ENCODE measurements at places on chromosomes 16 and 17.

DNA sequence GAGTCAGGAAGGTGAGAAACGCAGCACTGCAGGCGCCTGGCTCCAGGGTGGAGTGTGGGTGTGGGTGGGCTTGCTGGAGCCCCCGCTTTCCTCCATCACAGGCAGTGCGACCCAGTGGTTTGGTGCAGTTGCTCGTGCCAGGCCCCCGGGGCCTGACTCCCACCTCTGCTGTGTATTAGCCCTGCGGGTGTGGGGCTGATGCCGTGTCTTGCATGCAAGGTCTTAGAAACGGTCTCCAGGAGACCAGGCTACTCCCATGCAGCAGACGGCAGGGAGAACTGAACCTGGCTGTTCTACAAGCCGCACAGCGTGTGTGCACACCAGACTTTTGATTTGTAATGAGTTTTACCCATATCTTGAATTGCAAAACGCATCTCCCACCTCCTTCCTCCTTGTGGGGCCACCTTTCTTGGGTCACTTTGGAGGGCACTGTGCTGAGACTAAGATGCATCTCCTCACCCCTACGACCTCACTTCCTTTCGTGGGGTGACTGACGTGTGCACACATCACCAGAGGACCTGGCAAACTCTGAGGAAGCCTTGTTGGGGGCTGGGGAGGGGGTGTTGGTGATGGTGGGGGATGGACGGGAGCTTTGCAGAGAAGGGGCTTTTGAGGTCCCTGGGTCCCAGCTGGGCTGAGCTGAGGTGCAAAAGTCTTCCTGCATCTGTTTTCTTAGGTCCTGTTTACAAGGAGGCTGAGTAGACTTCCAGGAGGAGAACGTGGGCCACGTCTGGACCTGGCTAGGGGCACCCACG is 101.8 kb upstream of the TNRC6C start:
- DNase-seq: no peak

- no peak for DNase-seq
These were observed 2.1 kb downstream of the ZNF764 start for GRCh38 chr16:30556125-30556473.

DNA sequence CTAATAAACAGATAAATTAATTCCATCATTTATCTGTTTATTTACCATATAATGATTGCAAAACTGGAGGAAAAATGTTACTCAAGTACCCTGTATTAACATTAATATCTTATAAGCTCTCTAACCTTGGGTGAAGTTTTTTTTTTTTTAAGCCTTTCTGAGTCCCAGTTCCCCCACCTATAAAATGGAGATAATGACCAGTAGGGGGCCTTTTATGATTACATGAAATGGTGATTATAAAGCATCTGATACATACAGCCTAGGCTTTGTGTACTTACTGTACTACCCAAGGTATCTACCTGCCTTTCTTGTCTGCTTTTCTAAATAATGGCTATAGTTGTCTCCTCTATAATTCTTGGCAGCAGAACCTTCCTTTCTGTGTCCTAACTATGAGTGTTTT is 22.6 kb downstream of the LRRC36 start:
- no peak for DNase-seq

GRCh38 chr16:85529489-85530369 is 83.4 kb upstream of the GSE1 start:
- no peak for DNase-seq

GRCh38 chr16:66886321-66886720 is 6.0 kb downstream of the PDP2 start:
- no peak for DNase-seq

DNA sequence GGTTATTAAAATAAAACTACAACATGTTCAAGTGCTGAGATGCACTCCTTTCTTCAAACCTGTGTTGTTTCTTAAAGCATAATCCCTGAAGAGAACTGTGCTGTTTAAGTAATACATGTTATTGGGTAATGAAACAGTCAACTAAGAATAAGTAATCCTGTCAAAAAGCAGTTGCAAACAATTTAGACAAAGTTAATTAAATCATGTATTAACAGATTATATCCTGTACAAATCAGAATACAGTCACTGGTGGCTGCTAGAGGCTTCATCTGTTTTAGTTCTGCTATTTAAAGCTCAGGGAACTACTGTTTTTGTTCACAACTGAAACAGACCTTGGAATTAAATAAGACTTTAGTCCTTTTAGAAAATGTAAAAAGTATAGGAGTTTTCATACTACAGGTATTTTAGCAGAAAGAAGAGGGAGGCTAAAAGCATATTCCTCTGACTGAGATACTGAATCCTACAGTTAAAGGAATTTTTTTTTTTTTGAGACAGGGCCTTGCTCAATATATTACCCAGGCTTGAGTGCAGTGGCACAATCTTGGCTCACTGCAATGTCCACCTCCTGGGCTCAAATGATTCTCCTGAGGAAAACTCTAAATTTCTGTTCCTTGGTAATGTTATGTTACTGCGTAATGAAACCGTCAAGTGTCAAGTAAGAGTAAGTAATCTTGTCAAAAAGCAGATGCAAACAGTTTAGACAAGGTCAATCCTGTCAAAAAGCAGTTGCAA is 27.3 kb upstream of the ITGA2B start:
- DNase-seq: no peak

DNA sequence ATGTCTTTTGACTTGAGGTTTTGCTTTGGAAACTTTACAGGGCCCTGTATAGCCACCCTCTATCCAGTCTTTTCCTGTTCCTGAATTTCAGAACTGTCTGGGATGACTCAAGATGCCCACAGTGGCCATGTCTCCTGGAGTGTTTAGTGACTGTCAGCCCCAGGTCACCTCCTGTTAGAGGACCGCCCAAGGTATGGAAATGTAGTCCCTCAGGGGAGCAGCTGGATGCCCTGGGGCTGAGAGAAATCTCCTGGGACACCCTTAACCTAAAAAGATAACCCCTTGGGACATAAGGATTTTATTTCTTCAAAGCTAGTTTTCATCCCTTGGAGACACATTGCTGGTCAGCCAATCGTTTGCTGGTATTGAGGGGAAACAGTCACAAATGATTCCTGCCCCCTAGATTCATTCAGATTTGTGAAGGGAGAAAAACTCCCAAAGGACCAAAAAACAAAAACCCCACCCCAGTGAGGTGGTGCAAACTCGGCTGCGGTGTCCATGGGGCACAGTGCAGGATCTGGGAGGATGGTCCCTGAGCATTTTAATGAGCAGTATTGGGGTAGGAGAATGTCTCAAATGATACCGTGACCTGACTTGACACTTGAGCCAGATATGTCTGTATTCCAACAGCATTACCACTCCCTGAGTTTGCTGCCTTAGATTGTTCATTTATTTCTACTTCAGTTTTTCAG is 1.7 kb downstream of the ZNF267 start:
- DNase-seq: no peak

- DNase-seq: no peak
These were observed 21.4 kb downstream of the MMP15 start for GRCh38 chr16:58046936-58047335.

GRCh38 chr16:83350481-83350880 is 457.3 kb upstream of the HSBP1 start:
- DNase-seq: no peak

- DNase-seq: no peak
These were observed 122.4 kb upstream of the NUDT7 start for GRCh38 chr16:77599793-77600415.

DNA sequence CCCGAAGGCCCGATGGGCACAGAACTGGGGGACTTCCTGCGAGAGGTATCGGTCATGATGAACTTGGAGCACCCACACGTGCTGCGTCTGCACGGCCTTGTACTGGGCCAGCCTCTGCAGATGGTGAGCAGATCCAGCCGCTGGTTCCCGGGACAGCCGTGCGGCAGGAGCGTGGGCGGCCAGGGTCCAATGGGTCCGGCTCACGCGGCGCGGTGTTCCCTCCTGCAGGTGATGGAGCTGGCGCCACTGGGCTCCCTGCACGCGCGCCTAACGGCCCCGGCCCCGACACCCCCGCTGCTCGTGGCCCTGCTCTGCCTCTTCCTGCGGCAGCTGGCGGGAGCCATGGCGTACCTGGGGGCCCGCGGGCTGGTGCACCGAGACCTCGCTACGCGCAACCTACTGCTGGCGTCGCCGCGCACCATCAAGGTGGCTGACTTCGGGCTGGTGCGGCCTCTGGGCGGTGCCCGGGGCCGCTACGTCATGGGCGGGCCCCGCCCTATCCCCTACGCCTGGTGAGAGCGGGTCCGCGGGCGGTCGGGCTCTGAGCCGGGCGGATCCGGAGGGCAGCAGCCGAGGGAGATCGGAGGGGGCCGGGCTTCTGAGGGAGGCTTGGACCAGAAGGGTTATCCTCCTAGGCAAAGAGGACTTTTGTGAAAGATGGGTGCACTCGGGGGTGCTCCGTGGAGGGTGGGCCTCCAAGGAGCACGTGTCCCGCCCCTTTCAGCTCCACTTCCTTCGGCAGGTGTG is 3.0 kb downstream of the TNK1 start:
- DNase-seq: peak; percentile 71

DNA sequence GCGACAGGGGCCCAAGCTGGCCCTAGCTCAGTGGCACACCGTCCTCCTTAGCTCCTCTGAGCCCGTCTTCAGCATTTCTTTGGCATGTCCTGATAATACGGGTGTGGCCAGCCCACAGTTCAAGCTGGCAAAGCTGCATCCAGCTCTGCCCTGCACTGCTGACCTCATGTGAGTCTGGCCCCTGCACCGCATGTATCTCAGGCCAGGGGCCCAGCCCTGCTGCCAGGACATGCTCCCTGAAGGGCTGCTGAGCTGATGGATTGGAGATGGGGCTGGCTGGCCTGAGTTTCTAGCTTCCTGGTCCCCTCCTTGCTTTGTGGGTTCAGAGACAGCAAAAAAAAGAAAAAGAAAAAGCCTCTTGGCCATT is 2.4 kb downstream of the DOC2B start:
- no peak for DNase-seq

DNA sequence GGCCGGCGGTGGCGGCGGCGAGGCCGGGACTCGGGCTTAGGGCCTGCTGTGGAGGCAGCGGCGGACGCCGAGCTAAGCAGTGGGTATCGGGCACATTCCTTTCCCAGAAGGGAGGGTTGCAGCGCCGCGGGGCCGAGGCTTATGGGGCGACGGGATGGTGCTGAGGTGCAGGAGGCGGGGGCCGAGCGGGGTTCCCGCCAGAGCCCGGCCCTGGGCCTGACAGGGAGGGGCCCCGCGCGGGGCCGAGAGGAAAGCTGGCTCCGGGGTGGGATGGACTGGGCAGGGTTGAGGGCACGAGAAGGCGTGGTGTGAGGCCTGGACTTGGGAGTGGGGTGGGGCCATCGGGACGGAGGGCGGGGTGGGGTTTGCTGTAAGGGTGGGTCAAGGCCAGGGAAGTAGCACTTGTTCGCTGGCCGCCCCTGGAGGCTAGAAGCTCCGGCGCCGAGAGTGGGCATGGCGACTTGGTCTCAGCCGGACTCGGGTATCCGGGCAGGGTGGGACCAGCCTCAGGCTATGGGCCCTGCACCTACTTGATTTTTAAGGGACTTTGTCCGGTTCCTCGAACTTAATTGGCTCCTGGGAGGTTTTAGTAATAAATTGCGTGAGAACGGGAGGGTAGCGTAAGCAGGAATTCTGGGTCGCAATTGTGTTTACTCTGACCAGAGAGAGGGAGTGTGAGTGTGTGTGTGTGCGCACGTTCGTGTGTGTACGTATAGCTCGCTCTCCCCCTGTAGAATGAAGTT is 396 bp downstream of the NFE2L1 start:
- no peak for DNase-seq

GRCh38 chr16:89687092-89687940 is 827 bp downstream of the CDK10 start:
- DNase-seq: no peak

GRCh38 chr17:42521666-42522262 is 14.3 kb upstream of the NAGLU start:
- no peak for DNase-seq

- no peak for DNase-seq
These were observed 82.5 kb downstream of the NETO2 start for GRCh38 chr16:47061204-47061603.

GRCh38 chr17:32596206-32596605 is 109.4 kb downstream of the CDK5R1 start:
- no peak for DNase-seq

GRCh38 chr17:19411631-19412030 is 599 bp downstream of the RNF112 start:
- no peak for DNase-seq
